ENCODE measurements at places on chromosomes 2 and 18.

DNA sequence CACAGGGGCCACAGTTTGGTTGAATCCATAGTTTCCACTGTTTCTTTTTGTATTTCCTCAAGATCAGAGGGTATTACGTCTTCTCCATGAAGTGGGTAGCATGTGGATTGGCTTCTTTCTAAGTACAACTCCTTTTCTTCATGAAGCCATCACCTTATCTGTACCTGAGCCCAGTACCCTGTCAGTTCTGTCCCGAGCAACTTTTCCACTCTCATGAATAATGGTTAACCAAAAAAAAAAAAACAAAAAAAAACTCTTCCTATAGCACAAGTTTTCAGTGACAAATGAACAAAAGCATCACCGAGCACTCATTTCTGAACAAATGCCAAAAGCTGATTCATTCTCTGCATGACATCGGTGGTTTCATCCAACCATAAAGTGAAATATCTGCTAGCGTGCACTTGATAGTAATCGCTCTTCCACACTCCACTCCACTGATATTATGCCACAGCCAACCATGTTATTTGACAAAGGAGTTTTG, 53.0 kb upstream of the CCDC150 start:
- DNase-seq = peak; percentile 91

DNA sequence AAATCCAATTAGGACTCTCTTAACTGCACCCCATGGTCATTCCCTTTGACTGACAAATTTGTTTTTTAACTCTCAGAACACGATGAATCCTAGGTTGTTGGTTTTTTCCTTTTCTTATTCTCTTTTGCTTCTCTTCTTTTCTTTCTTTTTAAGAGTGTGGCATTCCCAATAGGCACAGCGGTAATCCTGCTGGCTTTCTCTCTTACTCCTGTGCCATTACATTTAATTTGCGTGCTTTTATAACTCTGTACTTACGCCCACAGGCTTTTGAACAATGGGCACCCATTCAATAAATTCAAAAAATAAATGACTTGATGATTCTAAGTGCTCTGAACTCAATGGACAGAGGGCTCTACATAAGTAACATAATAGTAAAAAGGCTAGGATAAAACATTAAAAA, 189.0 kb upstream of the SMAD7 start:
- DNase-seq = no peak

GRCh38 chr2:225486236-225486635, 86.7 kb downstream of the NYAP2 start:
- DNase-seq = no peak

- no peak for DNase-seq
These were observed 48.0 kb upstream of the FAHD2A start for GRCh38 chr2:95354469-95354901.

GRCh38 chr2:221282386-221282785, 289.7 kb downstream of the EPHA4 start:
- DNase-seq = no peak

DNA sequence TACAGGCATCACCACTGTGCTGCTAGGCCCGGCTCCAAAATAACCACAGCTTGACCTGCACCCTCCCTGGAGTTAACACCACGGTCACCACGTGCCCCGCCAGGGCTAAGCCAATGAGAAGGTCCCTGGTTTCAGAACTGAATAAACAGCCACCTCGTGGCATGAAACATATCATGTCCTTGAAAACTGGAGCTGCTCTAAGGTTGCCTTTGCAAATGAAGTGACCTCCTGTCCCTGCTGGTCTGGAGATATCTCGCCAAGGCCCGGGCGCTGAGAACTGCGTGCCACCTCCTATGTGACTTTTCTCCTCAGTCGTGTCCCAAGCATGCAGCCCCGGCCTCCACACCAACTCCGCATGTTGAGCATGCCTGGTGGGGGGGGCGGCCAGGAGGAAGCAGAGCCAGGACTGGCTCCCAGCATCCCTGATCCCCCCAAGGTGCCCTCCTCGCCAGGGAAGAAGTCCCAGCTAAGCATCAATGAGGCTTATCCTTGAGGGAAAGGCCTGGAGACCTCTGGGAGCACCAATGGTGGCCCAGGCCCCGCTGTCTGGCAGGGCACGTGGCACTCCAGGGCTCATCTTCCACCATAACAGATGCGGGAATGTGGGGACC, 16.3 kb upstream of the KCNG2 start:
- no peak for DNase-seq

- no peak for DNase-seq
These were observed 135.9 kb upstream of the HNRNPA3 start for GRCh38 chr2:177076636-177077179.

- no peak for DNase-seq
These were observed 40.0 kb upstream of the PUM2 start for GRCh38 chr2:20390524-20391123.

- DNase-seq = no peak
These were observed 42.8 kb upstream of the LDLRAD4 start for GRCh38 chr18:13175754-13176210.

GRCh38 chr2:143015656-143016055, 113.6 kb upstream of the ARHGAP15 start:
- no peak for DNase-seq

- DNase-seq = no peak
These were observed 59.2 kb upstream of the FZD7 start for GRCh38 chr2:201974171-201975100.

- DNase-seq = no peak
These were observed 5.9 kb upstream of the LGALSL start for GRCh38 chr2:64448041-64448426.

DNA sequence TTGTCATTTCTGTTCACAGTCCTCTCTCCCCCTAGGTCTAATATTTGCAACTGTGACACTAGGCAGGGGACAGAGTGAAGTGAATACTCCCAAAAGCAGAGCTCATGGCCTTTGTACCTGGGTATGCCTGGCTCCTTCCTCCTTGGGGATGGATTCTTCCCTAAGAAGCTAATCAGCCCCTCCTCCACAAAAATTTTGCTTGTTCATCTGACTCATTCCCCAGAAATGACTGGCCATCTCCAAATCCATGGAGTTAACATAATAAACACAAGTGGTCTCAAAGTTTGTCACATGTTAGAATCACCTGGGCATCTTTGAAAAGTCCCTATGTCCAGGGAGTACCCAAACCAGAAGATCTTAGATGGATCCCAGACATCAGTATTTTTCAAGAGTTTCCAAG, 65.3 kb downstream of the SUCLG1 start:
- DNase-seq = peak; percentile 26

GRCh38 chr2:153477636-153478288, 800 bp downstream of the RPRM start:
- DNase-seq = no peak

DNA sequence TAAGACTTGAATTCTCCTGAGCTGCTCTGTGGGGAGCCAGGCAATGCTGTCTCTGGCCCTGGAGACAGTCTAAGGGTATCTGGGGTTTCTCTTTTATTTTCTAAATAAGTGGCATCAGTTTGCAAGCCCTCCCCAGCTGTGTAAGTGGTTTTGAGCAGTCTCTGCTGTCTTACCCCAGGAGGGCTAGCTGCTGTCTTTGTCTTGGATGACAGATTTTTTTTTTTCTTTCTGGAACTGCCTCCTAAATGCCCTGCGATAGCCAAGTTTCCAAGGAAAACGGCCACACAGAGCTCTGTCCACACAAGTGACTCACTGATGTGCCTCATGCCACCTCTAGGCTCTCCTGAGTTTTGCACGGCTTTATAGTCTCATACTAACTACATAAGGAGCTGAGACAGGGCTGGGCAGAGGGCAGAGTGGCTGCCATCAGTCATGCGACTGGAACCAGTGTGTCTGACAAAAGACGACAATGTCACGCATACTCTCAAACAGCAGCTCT, 37.2 kb upstream of the THOC1 start:
- DNase-seq = no peak

GRCh38 chr2:75089471-75089870, 109.8 kb downstream of the TACR1 start:
- DNase-seq = no peak

DNA sequence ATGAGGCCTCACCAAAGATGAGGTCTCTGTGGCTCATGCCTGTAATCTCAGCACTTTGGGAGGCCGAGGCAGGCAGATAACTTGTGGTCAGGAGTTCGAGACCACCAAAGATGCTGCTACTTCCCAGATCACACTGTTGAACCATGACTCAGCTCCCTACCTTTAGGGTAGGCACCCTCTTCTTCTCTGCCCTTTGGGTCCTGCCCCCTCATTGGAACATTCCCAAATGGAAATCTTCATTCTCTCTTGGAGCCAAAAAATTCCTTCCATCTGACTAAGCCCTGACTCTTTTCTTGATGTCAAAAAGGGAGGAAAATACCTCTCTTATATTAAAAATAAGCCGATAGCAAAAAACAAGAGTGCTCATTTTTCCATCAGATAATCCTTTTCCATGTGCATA, 183.5 kb downstream of the PAX3 start:
- DNase-seq = peak; percentile 46

- DNase-seq = no peak
These were observed 198.0 kb upstream of the SALL3 start for GRCh38 chr18:78781601-78781960.

GRCh38 chr2:101770726-101771125, 73.2 kb downstream of the MAP4K4 start:
- peak; percentile 68 for DNase-seq

DNA sequence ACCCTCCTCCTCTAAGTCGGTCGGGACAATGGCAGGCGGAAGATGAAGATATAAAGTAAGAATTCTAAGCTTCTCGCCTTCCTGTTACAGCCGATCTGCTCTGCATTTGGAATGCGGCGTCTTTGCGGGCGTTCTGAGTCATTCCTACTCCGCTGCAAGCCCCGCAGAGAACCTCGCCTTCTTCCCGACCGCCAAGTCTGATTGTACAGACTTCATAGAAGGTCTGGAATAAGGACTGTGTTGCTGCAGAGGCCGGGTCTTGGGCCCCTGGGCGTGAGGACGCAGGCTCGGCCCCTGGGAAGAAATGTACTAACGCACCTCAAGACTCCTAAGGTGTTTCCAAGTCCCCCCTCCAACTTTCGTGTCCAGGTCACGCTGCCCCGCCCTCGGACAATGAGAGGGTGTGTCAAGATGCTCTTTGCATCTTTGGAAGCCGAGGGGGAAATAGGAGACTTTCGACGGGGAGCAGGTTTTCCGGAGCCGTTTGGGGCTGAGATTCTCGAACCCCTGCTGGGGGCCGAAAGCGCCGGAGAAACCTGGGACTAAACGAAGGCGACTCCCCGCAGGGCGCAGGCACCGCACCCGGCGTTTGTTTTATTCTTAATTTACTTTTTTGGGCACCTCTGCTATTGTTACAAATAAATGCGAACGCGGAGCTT, 12.7 kb upstream of the PAX3 start:
- peak; percentile 58 for DNase-seq

GRCh38 chr2:123715467-123715982, 309.6 kb upstream of the CNTNAP5 start:
- no peak for DNase-seq

GRCh38 chr2:149148194-149149006, 109.9 kb downstream of the LYPD6B start:
- DNase-seq = no peak

- DNase-seq = peak; percentile 20
These were observed 66.0 kb upstream of the KCTD1 start for GRCh38 chr18:26614374-26614773.

GRCh38 chr2:10914272-10914693, 2.5 kb downstream of the KCNF1 start:
- peak; percentile 44 for DNase-seq

GRCh38 chr2:230915319-230915718, 9.7 kb downstream of the GPR55 start:
- no peak for DNase-seq

GRCh38 chr2:235917506-235917905, 250.7 kb downstream of the GBX2 start:
- DNase-seq = no peak

DNA sequence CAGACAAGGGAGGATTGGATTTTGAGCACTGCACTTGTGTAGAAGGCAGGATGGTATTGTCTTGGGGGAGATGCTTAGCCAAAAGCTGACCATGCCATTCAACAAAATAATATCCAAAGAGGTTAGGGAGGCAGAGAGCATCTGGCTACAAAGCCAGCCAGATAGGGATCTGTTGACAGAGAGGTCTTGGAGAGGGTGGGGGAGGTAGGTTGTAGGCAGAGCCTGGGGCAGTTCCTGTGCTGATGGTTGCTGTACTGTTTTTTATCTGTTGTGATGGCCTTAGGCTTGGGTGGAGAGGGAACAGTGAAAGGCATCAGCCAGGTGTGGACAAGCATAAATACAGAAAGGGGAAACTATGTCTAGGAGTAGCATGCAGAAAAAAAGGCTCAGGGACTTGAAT, 100.9 kb downstream of the AQP4 start:
- DNase-seq = no peak

GRCh38 chr2:206873423-206873822, 65.9 kb upstream of the CPO start:
- no peak for DNase-seq

GRCh38 chr2:158269143-158269542, 167.5 kb downstream of the UPP2 start:
- no peak for DNase-seq

DNA sequence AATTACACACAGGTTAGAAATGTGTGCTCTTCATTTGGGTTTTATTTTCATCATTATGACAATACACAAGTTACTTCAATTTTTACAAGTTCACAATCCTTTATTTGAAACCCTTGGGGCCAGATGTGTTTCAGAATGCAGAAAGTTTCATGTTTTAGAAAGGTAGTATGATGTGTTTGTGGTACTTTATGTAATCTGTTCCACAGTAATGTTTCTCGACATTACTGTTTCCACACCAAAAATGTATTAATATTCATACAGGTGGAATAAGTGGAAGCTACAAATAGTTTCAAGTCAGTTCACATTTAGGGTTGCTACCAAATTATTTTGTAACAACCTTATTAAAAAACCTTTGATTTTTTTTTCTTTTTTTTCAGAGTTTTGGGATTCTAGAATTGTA, 10.4 kb downstream of the UBE2E3 start:
- no peak for DNase-seq

DNA sequence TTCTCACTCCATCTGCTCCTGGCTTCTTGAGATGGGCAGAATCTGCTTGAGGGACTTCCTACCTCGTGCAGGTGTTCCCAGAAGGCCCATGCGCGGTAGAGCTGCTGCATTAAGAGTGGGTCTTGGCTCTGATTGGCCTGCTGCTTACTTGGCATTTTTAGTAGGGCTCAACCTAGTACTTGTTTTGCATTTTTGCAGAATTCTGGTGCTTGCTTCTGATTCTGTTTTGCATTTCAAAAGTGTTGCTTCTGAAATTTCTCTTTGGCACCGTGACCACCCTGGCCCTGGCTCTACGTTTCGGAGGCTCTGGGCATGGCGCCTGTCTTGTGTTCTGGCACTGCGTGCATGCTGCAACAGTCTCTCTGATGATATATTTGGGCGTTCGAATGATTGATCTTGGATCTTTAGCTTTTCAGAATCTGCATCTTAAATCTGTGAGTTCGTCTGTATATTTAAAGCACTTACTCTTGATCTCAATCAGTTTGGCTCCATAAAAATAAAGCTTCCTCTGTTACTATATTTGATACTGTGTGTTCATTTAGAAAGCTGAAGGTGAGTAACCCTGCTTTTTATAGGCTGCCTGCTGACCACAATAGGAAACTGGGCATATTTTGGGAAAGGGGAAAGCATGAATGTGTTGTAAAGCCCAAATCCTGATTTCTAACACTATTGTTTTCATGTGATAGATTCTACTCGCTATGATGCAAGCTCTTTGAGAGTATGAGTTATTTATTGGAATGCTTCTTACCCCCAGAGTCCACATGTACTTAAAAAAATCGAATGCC, 22.2 kb downstream of the EFR3B start:
- DNase-seq = no peak
